ENCODE measurements at places on chromosomes 4 and X.

DNA sequence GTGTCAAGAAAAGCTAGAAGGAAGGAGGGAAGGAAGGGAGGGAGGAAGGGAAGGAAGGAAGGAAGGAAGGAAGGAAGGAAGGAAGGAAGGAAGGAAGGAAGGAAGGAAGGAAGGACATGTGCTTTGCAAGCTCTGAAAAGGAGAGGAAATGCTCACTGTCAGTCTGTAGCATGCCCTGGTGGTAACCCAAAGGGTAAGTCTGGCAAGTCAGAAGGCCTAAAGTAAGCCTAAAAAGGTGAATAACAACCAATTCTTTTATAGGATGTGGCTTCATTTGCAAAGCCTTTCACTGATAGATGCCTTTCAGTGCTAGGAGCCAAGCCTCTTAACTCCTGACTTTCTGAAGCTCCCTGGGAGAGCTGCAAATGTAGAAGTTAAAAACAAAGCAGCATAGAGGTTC, 542.6 kb downstream of the CFAP47 start:
- DNase-seq, result no peak

DNA sequence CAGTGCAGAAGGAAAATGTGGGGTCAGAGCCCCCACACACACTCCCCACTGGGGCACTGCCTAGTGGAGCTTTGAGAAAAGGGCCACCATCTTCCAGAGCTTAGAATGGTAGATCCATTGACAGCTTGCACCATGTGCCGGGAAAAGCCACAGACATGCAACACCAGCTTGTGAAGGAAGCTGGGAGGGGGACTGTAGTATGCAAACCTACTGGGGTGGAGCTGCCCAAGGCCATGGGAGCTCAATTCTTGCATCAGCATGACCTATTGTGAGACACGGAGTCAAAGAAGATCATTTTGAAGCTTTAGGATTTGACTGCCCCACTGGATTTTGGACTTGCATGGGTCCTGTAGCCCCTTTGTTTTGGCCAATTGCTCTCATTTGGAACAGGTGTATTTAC, 142.8 kb upstream of the ARHGEF9 start:
- DNase-seq, result no peak

DNA sequence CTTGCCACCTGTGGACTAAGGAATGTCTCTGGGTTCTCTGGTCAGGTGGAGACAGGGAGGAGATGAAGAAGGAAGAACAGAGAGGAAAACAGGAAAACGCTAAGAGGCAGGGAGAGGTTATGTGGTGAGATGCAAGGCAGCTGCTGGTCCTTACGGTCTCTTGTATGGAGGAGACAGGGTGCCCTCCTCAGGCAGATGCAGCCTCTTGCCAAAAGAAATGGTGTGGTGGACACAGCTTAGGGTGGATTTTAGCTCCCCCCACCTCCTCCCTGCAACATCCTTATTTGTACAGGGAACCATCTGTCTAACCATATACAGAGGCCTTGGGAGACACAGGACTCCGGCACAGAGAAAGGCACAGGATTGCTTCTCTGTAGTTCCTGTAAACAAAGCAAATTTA, 9.7 kb downstream of the OCIAD2 start:
- no peak for DNase-seq

DNA sequence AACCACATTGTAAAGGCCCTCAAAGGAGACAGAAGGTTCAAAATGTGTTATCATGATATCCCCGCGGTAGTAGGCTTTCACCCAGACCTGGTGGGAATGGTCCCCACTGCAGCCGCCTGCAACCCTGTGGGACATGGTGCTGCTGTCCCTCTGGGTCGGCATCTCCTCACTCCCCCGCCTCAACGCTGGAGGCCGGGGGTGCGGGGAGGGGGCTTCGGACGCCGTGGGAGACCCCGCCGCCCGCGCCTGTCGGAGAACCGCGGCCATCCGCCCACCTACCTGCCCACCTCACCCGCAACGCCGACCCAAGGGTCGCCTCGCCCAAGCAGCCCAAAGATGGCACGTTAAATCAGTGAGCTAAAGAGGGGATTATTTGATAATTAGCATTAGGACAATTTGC, 11.2 kb upstream of the ARMCX1 start:
- DNase-seq, result no peak

- DNase-seq, result no peak
Measured at GRCh38 chr4:123980736-123981300, 584.2 kb downstream of the SPRY1 start.

GRCh38 chr4:4989083-4989622, 30.1 kb downstream of the CYTL1 start:
- DNase-seq, result no peak

DNA sequence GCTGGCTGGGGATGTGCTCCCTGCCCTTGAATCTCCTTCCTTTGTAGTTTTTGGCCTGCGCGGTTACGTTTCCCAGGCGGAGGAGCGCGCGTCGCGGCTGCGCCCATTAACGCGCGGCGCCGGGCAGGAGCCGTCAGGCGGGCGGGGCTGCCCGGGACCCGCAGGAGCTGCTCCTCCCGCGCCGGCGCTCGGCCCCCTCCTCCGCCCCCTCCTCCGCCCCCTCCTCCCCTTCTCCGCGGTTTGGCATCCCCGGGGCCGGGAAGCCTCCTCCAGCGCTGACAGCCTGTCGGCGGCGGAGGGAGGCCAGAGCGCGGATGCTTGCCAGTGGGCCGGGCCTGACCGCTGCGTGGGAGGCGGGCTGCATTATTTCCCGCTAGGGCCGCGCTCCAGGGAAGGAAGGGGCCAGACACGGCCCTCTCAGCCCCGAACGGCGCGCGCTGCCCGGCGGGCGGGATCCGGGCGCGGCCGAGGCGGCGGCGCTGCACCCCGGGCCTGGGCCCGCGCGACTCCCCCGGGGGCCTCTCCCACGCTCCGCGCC, at the start of gene DCLK2:
Gene DCLK2 (plus strand): TSS at position 405 of the 538 bp plus-strand sequence. CDS start 583 bp downstream, outside the sequence.
- no peak for DNase-seq

GRCh38 chr4:139279760-139280620, at the start of gene MGARP:
Gene MGARP, minus strand, starts transcription at chr4:139280225. Its CDS starts 67 bp downstream, at chr4:139280158.
- DNase-seq, result peak; percentile 30

- no peak for DNase-seq
Measured at GRCh38 chr4:40194602-40195161, 2.1 kb upstream of the RHOH start.

GRCh38 chrX:44667771-44668170, 125.1 kb upstream of the FUNDC1 start:
- no peak for DNase-seq

DNA sequence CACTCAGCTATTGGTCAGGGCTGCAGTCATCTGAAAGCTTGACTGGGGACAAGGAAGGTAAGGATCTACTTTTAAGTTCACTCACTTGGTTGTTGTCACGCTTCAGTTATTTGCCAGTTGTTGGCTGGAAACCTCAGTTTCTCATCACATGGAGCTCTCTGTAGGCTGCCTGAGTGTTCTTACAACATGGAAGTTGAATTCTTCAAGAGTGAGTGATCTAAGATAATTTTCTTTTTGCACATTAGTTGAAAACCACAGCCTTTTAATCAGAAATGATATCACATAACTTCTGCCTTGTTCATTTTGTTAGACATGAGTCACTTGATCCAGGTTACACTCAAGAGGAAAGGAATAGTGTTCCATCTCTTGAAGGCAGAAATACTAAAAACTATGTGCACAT, 552.7 kb downstream of the RAPGEF2 start:
- no peak for DNase-seq

GRCh38 chr4:111689214-111689613, 456.0 kb upstream of the FAM241A start:
- DNase-seq, result no peak

DNA sequence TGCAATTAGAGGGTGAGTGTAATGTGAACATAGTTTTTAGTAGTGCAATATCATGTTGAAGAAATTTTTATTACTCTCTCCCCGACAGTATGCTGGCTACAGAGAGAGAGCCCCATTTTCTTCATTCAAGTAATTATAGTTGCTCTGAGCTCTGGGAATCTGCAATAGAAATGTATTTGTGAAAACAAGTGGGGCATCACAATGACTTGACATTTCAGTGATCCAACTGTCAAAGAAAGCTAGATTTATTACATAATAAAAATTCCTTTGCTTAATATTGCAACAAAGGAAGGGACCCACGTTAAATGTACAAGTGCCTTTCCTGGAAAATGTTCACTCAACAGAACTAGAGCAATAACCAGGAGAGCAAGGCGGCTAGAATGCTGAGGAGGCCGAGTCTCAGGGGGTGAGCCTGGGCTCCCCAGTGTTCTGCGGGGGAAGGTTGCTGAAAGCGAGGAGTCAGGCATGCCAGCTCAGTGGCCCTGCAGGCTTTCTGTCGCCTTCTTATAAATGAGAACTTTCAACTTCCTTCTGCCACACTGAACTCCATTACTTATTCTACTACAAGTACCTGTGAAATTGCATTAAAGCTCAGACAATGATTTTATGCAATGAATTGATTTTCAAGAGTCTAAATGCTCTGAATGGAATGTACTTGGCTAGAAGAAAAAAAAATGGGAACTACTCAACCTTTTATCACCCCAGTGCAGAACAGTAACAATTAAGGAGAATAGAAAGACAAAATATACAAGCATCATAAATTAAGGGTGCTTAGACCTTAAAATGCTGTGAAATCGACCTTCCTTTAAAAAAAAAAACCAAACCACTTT, 476.4 kb downstream of the AFF2 start:
- DNase-seq, result no peak

DNA sequence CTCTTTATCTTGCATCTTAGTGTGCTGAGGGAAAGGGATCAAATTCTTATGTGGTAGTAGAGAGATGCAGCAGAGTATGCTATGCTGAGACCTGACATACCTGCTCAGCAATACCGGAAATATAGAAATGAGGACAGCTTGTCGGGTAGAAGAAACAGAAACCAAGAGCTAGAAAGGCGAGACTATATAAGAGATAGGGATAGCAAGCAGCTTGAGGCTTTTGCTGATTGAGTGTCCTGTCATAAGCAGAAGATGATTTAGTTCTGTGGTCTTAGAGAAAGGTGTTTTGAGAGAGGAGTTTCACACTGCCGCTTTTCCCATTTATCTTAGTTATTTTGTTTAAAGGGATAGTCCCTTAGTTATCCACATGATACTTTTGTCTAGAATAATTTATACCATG, 31.7 kb downstream of the USP9X start:
- no peak for DNase-seq

Measured in stimulated activated CD4-positive, alpha-beta T cell treated with anti-CD3 and anti-CD28 coated beads, Interleukin-12 subunit alpha, Interleukin-12 subunit beta, amount 100 ng/mL, for 4 hours (primary cell).